Endothelial cell of umbilical vein (primary cell): ENCODE measurements at places on chromosomes 2 and 18.

DNA sequence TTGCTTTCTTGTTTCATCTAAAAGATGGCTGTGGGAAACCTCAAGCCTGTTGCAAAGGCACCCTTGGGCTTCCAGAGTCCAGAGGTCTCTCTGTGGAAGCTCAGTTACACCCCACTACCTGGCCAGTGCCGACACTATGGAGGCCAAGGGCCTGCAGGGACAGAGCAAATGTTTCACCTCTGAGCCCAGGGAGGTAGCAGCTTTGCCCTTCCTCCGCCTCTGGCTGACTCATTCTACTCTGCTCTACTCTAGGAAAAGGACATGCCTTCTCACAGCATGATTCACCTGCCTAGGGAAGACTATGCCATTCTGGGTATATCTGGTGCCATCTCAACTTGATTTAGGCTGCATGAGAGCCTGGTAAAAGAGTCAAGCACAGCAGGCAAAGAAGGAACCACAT is 12.2 kb downstream of the MYOM1 start:
- H3K4me1 ChIP-seq, result no peaks in the 10 kb centered on the region
- no peaks in the 10 kb centered on the region for H3K36me3 ChIP-seq
- H3K27me3 ChIP-seq, result peaks cover 8% of the 10 kb centered on the region
- H3K4me3 ChIP-seq, result no peak overlapping the region

GRCh38 chr2:160940271-160940670 is 220.0 kb upstream of the TANK start:
- H3K4me3 ChIP-seq, result no peak overlapping the region
- no peaks in the 10 kb centered on the region for H3K27me3 ChIP-seq
- H3K36me3 ChIP-seq, result no peaks in the 10 kb centered on the region

GRCh38 chr2:67258831-67259230 is 138.3 kb upstream of the ETAA1 start:
- no peak overlapping the region for H3K4me3 ChIP-seq
- no peaks in the 10 kb centered on the region for H3K36me3 ChIP-seq
- H3K27ac ChIP-seq, result no peak overlapping the region
- no peaks in the 10 kb centered on the region for H3K27me3 ChIP-seq
- H3K4me1 ChIP-seq, result peaks cover 12% of the 10 kb centered on the region
- no peak for DNase-seq

DNA sequence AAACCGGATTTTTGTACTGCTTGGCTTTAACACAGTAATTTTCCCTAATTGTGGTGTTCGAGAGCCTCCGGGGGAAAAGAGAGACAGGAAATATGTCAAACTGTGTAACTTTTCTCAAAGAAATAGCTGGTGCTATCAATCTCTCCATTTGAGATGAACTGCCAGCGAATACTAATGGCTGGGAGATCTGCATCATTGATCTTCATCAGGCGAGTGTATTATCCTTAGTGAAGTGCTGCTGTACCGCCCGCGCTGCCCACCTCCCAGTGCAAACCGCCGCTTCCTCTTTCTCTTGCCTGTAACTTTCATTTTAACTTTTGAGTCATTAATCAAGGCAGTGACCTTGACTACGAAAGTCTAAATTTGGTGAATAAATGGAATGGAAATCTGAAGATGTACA is 246.1 kb upstream of the ST6GAL2 start:
- no peak overlapping the region for H3K27ac ChIP-seq
- no peaks in the 10 kb centered on the region for H3K27me3 ChIP-seq
- DNase-seq, result no peak
- no peaks in the 10 kb centered on the region for H3K36me3 ChIP-seq

- no peak for DNase-seq
- no peaks in the 10 kb centered on the region for H3K27me3 ChIP-seq
- no peak overlapping the region for H3K4me3 ChIP-seq
- no peaks in the 10 kb centered on the region for H3K4me1 ChIP-seq
- no peak overlapping the region for H3K27ac ChIP-seq
- H3K36me3 ChIP-seq, result no peaks in the 10 kb centered on the region
Measured at GRCh38 chr2:214881647-214882202, 72.2 kb upstream of the BARD1 start.

DNA sequence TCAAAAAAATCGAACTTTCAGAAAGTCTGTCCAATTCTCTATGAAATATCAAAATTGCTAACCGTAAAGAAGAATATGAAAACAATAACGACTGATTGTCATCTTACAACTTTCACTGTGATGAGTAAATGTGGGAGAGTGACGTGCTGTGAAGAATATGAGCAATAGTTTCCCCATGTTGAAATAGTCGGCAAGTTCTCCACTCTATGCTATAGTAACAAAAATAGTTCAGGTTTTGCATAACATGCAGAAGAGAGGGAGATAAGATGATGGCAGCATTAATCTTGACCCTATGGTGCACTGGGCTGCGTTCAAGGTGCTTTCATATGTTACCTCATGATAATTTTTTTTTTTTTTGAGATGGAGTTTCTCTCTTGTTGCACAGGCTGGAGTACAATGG is 196.8 kb upstream of the CYRIA start:
- no peaks in the 10 kb centered on the region for H3K27me3 ChIP-seq
- H3K27ac ChIP-seq, result no peak overlapping the region
- no peaks in the 10 kb centered on the region for H3K4me1 ChIP-seq
- no peak overlapping the region for H3K4me3 ChIP-seq
- H3K36me3 ChIP-seq, result no peaks in the 10 kb centered on the region

GRCh38 chr2:111168528-111169239 is 48.0 kb downstream of the BCL2L11 start:
- no peak overlapping the region for H3K27ac ChIP-seq
- no peaks in the 10 kb centered on the region for H3K36me3 ChIP-seq
- H3K4me3 ChIP-seq, result no peak overlapping the region
- peaks cover 7% of the 10 kb centered on the region for H3K27me3 ChIP-seq
- DNase-seq, result peak; percentile 54

- no peak for DNase-seq
- H3K4me1 ChIP-seq, result peaks cover 4% of the 10 kb centered on the region
- H3K27me3 ChIP-seq, result no peaks in the 10 kb centered on the region
- H3K27ac ChIP-seq, result no peak overlapping the region
Measured at GRCh38 chr2:230665263-230665691, 47.4 kb upstream of the CAB39 start.

- H3K4me3 ChIP-seq, result no peak overlapping the region
- H3K27me3 ChIP-seq, result no peaks in the 10 kb centered on the region
- no peak overlapping the region for H3K27ac ChIP-seq
- no peaks in the 10 kb centered on the region for H3K36me3 ChIP-seq
Measured at GRCh38 chr2:190113000-190113399, 50.5 kb upstream of the MSTN start.

DNA sequence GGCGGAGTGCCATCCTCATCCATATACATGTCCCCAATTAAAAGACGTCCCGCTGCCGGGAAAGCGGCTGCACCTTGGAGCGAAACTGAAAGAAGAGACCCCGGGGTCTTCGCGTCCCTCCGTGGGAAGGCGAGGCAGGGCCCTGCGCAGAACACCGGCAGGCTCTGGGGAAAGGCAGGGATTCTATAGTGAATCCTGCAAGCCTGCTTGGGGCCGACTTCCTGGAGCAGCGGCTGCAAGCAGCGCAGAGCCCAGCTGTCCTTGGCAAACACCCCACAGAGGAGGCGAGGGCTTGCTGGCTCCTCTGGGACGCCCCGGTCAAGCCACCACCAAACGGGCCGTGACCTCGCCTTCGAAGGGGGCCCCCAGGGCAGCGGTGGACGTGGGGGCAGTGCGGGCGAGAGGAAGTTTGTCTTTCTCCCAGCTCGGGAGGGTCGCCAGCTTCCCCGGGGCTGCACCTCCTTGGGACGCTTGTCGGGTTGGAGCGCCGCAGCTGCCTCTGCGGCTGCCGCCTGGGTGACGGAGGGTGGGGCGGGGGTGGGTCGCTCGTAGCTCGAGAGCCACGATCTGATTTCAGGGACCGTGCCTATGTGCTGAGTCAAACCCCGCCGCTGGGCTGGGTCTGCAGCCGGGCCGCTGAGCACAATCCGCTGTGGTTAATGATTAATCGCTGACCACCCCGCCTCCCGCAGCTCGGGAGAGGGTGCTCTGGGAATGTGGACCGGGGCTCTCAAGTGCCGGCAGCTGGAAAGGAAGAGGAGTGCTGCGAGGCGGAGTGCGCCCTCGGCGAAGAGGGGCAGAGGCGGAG is 486 bp upstream of the GPR39 start:
- H3K4me1 ChIP-seq, result peaks cover 5% of the 10 kb centered on the region
- peak overlapping the region; percentile 50 for H3K4me3 ChIP-seq
- peak; percentile 53 for DNase-seq
- no peaks in the 10 kb centered on the region for H3K27me3 ChIP-seq
- no peaks in the 10 kb centered on the region for H3K36me3 ChIP-seq

- H3K36me3 ChIP-seq, result no peaks in the 10 kb centered on the region
- DNase-seq, result no peak
- no peaks in the 10 kb centered on the region for H3K4me1 ChIP-seq
- no peak overlapping the region for H3K27ac ChIP-seq
- no peaks in the 10 kb centered on the region for H3K27me3 ChIP-seq
Measured at GRCh38 chr2:22903616-22904015, 481.4 kb upstream of the KLHL29 start.

- H3K27me3 ChIP-seq, result peaks cover 2% of the 10 kb centered on the region
- H3K4me3 ChIP-seq, result no peak overlapping the region
- H3K36me3 ChIP-seq, result no peaks in the 10 kb centered on the region
- H3K4me1 ChIP-seq, result no peaks in the 10 kb centered on the region
- DNase-seq, result no peak
Measured at GRCh38 chr2:100344433-100344832, 22.1 kb upstream of the LONRF2 start.

DNA sequence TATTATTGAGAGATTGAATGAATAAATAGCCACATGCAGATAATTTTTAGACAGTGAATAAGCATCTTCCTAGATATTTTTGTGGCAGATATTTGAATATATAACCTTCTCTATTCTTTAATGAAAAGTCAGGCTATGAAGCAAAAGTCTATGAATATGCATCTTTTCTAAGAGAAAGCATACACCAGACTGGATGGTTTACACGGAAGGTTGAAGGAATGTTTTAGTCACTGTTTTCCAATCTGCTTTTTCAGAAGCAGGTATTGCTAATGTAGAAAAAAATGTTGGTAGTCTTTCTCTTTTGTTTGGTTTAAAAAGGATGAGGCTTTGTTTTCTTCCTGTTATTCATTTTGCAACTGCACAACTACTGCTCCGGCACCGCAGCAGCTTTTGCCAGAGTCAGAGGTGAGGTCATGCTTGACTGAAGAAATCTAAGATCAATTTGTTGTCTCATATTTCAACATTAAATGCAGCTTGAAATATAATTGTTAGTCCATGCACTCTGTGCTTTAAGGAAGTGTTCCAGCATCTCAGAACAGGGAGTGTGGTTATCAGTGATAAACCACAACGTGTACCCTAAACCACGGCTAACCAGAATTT is 1540.8 kb upstream of the PIK3C3 start:
- no peaks in the 10 kb centered on the region for H3K4me1 ChIP-seq
- DNase-seq, result no peak
- no peaks in the 10 kb centered on the region for H3K36me3 ChIP-seq
- H3K4me3 ChIP-seq, result no peak overlapping the region
- H3K27ac ChIP-seq, result no peak overlapping the region

- H3K4me3 ChIP-seq, result no peak overlapping the region
- H3K36me3 ChIP-seq, result no peaks in the 10 kb centered on the region
- no peak overlapping the region for H3K27ac ChIP-seq
- DNase-seq, result no peak
- H3K27me3 ChIP-seq, result peaks cover 19% of the 10 kb centered on the region
Measured at GRCh38 chr2:119550346-119550745, 6.1 kb downstream of the CFAP221 start.

- peaks cover 3% of the 10 kb centered on the region for H3K4me1 ChIP-seq
- no peak for DNase-seq
- no peaks in the 10 kb centered on the region for H3K27me3 ChIP-seq
- no peak overlapping the region for H3K4me3 ChIP-seq
- peak overlapping the region; percentile 63 for H3K27ac ChIP-seq
Measured at GRCh38 chr2:75596784-75597183, 36.0 kb upstream of the EVA1A start.

GRCh38 chr2:8438996-8439395 is 242.9 kb upstream of the ID2 start:
- no peaks in the 10 kb centered on the region for H3K27me3 ChIP-seq
- no peaks in the 10 kb centered on the region for H3K36me3 ChIP-seq
- no peak overlapping the region for H3K27ac ChIP-seq
- H3K4me1 ChIP-seq, result no peaks in the 10 kb centered on the region
- no peak for DNase-seq

DNA sequence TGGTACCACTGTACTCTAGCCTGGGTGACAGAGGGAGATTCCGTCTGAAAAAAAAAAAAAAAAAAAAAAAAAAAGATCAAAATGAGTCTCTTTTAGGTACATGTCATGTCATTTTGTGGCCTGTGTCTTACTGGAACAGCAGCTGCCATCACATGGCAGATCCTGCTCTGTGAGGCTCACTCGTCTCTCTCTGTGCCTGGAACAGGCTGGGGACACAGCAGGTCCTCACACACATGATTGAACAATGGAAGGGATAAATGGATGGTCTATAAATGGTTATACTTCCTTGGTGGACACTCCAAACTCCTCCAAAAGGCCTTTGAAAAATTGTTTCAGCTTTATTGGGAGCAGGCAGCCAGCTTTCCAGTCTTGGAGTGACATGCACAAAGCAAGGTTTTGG is 236.2 kb upstream of the COPS8 start:
- H3K27me3 ChIP-seq, result no peaks in the 10 kb centered on the region
- peaks cover 8% of the 10 kb centered on the region for H3K4me1 ChIP-seq
- DNase-seq, result no peak
- H3K4me3 ChIP-seq, result no peak overlapping the region
- H3K36me3 ChIP-seq, result no peaks in the 10 kb centered on the region
